B cell (primary cell): ENCODE measurements at places on chromosomes 3 and 15.

DNA sequence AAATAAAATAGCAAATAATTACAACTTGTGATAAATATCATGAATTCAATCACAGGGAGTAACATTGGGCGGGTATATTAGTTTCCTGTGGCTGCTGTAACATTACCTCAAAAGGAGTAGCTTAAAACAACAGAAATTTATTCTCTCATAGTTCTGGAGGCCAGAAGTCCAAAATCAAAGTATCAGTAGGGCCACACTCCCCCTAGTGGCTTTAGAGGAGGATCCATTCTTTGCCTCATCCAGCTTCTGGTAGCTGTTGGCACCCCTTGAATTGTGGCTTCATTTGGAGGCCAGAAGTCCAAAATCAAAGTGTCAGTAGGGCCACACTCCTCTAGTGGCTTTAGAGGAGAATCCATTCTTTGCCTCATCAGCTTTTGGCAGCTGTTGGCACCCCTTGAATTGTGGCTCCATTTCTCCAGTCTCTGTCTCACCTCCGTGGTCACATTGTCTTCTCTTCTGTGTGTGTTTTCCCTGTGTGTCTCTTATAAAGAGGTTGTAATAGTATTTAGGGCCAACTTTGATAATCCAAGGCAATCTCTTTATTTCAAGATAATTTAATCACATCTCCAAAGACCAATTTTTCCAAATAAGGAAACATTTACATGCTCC is 3.1 kb upstream of the CFAP20DC start:
- H3K27me3 ChIP-seq, result no peaks in the 10 kb centered on the region
- peak; percentile 54 for DNase-seq
- peaks cover 3% of the 10 kb centered on the region for H3K4me1 ChIP-seq
- H3K27ac ChIP-seq, result no peak overlapping the region

- peaks cover 4% of the 10 kb centered on the region for H3K4me1 ChIP-seq
- no peak for DNase-seq
Measured at GRCh38 chr3:57805266-57805665, 49.2 kb downstream of the SLMAP start.

- H3K4me3 ChIP-seq, result no peak overlapping the region
- H3K36me3 ChIP-seq, result no peaks in the 10 kb centered on the region
- H3K27ac ChIP-seq, result no peak overlapping the region
- no peaks in the 10 kb centered on the region for H3K4me1 ChIP-seq
- no peak for DNase-seq
Measured at GRCh38 chr3:30943206-30943605, 48.7 kb upstream of the GADL1 start.

- no peak overlapping the region for H3K27ac ChIP-seq
- H3K4me1 ChIP-seq, result no peaks in the 10 kb centered on the region
- no peak for DNase-seq
- H3K4me3 ChIP-seq, result no peak overlapping the region
- H3K36me3 ChIP-seq, result no peaks in the 10 kb centered on the region
Measured at GRCh38 chr3:56851966-56852884, 50.5 kb upstream of the ARHGEF3 start.

DNA sequence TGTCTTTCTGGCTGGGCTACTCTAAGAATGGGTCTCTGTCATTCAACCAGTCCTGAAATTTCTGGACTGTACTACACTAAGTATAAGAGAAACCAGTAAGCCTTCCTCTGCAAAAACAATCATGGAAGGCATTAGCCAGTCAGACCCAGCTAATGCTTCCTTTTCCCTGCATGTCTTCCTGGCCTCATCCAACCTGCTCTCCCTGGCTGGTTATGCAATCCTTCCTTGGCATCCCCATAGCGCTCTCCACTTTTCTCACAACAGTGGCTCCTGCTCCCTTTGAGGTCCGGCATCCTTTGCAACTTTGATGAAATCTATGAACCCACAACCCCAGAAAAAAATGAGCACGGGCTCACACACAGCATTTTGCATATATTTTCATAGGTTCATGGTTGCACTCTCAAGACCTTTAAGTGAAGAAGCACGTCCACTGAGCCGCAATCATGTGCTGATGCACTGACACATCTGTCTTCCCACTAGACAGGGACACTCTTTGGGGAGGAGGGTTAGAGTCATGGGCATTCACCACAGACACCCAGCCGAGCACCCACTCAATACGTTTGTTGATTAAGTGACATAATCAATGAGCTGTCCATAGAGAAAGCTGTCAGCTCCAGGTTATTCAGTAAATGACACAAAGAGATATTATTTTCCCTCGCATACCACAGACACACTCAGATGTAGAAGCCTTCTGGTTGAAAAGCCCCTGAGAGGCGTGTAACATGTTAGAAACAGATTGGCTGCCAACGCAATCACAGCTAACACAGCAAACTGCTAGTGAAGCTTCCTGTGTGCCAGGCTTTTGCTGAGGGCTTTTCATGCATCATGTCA is 66.7 kb downstream of the PLD1 start:
- H3K27me3 ChIP-seq, result no peaks in the 10 kb centered on the region
- H3K4me1 ChIP-seq, result no peaks in the 10 kb centered on the region
- H3K27ac ChIP-seq, result no peak overlapping the region
- no peaks in the 10 kb centered on the region for H3K36me3 ChIP-seq
- no peak for DNase-seq

- DNase-seq, result peak; percentile 27
- no peaks in the 10 kb centered on the region for H3K36me3 ChIP-seq
- H3K27ac ChIP-seq, result no peak overlapping the region
- peak overlapping the region; percentile 45 for H3K4me3 ChIP-seq
- H3K27me3 ChIP-seq, result peaks cover 14% of the 10 kb centered on the region
Measured at GRCh38 chr3:156606729-156607128, 51.8 kb upstream of the SSR3 start.

GRCh38 chr3:165446555-165446954 is 250.4 kb upstream of the SLITRK3 start:
- no peaks in the 10 kb centered on the region for H3K36me3 ChIP-seq
- DNase-seq, result no peak
- H3K4me3 ChIP-seq, result no peak overlapping the region
- no peaks in the 10 kb centered on the region for H3K4me1 ChIP-seq
- no peak overlapping the region for H3K27ac ChIP-seq

DNA sequence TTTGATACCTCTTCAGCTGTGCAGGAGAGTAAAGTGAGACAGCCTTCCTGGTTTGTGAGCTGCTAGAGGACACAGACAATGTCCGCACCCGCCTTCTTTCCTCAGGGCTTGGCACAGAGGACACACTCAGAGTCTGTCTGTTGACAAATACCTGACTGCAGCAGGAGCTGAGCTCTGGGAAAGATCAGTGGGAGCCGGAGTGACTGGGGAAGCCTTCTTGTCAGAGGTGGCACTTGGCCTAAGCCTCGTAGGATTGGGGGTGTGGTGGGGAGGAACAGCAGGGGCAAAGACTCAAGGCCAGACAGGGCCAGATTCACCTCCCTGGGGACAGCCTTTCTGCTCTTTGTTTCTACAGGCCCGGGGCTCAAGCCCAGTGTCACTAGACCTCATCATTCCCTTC is 3.3 kb upstream of the IL17RC start:
- H3K4me3 ChIP-seq, result no peak overlapping the region
- H3K4me1 ChIP-seq, result peaks cover 17% of the 10 kb centered on the region
- H3K27ac ChIP-seq, result no peak overlapping the region
- no peaks in the 10 kb centered on the region for H3K36me3 ChIP-seq
- DNase-seq, result no peak

DNA sequence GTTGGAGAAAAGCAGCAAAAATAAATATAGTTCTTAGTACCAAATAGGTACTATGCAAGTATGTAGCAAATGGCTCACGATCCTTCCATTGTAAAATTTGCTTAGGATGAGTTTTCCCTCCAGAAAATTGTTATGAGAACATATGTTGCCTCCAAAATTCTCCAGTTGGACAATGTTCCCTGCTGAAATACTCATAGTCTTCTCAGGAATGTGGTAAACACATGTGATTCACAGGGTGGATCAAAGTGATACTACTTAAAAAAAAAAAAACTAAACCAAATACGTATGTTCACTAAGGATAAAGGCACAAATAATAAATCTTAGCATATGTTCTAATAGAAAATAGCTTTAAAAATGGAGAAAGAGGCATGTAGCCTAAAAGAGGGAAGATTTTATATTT is 84.3 kb upstream of the ZNF385D start:
- H3K27ac ChIP-seq, result no peak overlapping the region
- no peaks in the 10 kb centered on the region for H3K27me3 ChIP-seq
- no peaks in the 10 kb centered on the region for H3K4me1 ChIP-seq
- DNase-seq, result no peak

DNA sequence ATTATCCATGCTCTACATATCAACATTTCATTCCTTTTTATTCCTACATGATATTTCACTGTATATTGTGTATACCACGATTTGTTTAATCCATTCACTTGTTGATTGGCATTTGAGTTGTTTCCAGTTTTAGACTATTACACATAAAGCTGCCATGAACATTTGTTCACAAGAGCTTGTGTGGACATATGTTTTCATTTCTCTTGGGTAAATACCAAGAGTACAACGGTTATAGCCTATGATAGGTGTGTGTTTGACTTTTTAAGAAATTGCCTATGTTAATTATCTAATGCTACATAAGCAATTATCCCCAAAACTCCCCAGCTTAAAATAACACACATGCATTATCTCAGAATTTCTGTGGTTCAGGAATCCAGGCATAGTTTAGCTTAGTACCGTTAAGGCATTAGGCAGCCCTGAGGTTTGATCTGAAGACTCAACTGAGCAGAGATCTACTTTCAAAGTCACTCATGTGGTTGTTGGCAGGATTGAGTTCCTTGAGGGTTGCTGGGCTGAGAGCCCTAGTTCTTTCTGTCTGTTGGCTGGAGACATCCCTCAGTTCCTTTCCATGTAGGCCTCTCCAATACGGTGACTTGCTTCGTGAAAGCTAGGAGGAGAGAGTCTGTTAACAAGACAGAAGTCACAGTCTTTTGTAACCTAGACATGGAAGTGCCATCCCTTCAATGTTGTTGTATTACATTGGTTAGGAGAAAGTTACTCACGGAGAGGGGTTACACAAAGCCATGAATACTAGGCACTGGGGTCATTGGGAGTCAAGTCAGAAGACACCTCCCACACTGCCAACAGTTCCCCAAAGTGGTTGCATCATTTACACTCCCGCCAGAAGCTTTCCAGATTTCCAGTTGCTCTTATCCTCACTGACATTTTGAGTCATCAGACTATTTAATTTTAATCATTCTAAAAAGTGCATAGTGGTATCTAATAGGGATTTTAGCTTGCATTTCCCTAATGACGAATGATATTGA is 21.0 kb upstream of the PCSK6 start:
- no peaks in the 10 kb centered on the region for H3K27me3 ChIP-seq
- H3K27ac ChIP-seq, result no peak overlapping the region
- H3K36me3 ChIP-seq, result no peaks in the 10 kb centered on the region
- no peak for DNase-seq

DNA sequence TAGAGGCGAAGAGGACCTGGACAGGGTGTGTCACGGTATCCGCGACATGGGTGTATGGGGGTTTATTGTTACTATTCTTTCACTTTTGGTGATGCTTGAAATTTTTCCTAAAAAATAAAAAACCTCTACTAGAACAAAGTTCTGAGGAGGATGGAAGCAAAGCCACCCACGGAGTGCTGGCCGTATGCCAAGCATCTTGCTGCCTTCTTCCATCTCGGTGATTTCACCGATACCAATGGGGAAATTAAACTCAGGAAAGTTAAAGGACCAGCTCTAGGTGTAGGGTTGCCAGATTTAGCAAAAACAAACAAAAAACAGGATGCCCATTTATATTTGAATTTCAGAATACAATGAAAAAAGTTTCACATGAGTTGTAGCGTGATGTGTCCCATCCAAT is 33.9 kb downstream of the SMAD6 start:
- H3K27ac ChIP-seq, result no peak overlapping the region
- no peak overlapping the region for H3K4me3 ChIP-seq
- H3K36me3 ChIP-seq, result no peaks in the 10 kb centered on the region
- no peaks in the 10 kb centered on the region for H3K4me1 ChIP-seq
- no peaks in the 10 kb centered on the region for H3K27me3 ChIP-seq

DNA sequence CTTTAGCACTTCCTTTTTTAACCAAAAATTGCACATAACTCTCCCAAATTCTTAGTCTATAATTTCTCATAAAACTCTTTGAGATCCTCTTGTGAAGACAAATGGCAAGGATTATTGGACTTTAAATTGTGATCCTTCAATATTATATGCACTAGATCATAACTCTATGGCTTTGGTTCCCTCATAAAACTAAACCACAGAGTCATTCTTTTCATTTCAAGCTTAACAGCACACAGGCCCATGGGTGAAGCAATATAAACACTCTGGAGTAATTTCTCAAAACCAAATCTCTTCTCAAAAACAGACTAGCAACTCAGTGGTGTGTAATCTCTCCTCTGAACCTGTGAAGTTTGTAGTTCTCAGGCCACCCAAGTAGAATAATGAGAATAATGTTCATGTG is 171.0 kb upstream of the NECTIN3 start:
- H3K4me1 ChIP-seq, result no peaks in the 10 kb centered on the region
- H3K27me3 ChIP-seq, result no peaks in the 10 kb centered on the region
- H3K4me3 ChIP-seq, result no peak overlapping the region
- no peak overlapping the region for H3K27ac ChIP-seq

DNA sequence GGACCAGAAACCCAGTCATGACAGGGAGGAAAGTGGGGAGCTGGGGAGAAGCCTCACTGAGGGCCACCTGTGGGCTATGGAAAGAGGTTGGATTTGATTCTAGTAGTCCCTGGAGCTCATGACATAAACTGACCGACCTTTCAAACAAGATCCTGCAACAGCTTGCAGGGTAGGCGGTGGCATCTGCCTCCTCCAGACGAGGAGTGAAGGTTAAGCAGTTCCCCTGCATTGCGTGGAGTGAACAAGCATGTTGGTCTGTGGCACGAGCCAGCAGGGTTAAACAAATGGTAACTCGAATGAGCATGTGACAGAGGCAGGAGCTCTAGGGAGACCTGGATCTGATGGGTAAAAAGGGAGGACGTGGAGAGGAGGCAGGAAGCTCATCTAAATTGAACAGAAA is 12.7 kb downstream of the TGM4 start:
- no peaks in the 10 kb centered on the region for H3K27me3 ChIP-seq
- no peaks in the 10 kb centered on the region for H3K4me1 ChIP-seq
- DNase-seq, result no peak
- no peak overlapping the region for H3K4me3 ChIP-seq

- no peak for DNase-seq
- H3K27me3 ChIP-seq, result no peaks in the 10 kb centered on the region
- no peaks in the 10 kb centered on the region for H3K36me3 ChIP-seq
- H3K4me1 ChIP-seq, result no peaks in the 10 kb centered on the region
- no peak overlapping the region for H3K4me3 ChIP-seq
Measured at GRCh38 chr15:61016087-61016486, 213.0 kb downstream of the RORA start.

- no peak for DNase-seq
- peaks cover 1% of the 10 kb centered on the region for H3K36me3 ChIP-seq
- H3K27ac ChIP-seq, result no peak overlapping the region
- no peak overlapping the region for H3K4me3 ChIP-seq
Measured at GRCh38 chr15:82165948-82166376, 96.6 kb downstream of the EFL1 start.

GRCh38 chr3:127833281-127834032 is 11.1 kb upstream of the MGLL start:
- no peak overlapping the region for H3K4me3 ChIP-seq
- H3K27me3 ChIP-seq, result no peaks in the 10 kb centered on the region
- no peak overlapping the region for H3K27ac ChIP-seq
- DNase-seq, result no peak
- H3K36me3 ChIP-seq, result no peaks in the 10 kb centered on the region

GRCh38 chr3:37262816-37263393 is 88.5 kb upstream of the LRRFIP2 start:
- DNase-seq, result no peak
- H3K4me3 ChIP-seq, result no peak overlapping the region
- H3K36me3 ChIP-seq, result no peaks in the 10 kb centered on the region
- no peaks in the 10 kb centered on the region for H3K27me3 ChIP-seq

GRCh38 chr3:80696280-80696679 is 928.5 kb upstream of the ROBO1 start:
- H3K36me3 ChIP-seq, result no peaks in the 10 kb centered on the region
- DNase-seq, result no peak
- H3K27ac ChIP-seq, result no peak overlapping the region
- H3K4me3 ChIP-seq, result no peak overlapping the region
- no peaks in the 10 kb centered on the region for H3K4me1 ChIP-seq
